ENCODE measurements at places on chromosomes 5 and 9.

DNA sequence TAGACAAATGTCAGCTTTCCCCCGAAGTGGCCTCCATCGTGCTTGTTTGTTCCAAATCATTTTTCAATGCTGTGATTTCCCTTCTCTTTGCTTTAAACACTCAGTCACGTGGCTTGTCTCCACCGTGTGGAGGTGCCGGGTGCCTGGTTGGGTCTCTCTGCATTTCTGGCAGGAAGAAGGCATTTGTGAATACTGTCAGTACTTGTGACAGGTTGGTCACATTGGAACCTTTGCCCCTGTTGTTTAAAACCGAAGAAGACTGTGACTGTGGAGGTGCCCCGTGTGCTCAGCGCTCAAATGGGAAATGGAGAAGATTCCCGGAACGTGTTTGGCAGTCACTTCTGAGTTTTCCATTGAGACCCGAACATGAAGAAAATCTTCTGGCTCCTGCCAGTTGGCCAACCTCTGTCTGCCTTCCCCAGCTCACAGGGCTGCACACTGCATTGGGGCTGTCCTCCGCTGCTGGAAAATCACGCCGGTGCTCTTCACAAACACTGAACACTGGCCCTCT, 74.6 kb downstream of the LMNB1 start:
- H3K27ac ChIP-seq = no peak overlapping the region
- peaks cover 19% of the 10 kb centered on the region for H3K4me1 ChIP-seq
- DNase-seq = no peak
- peaks cover 21% of the 10 kb centered on the region for H3K36me3 ChIP-seq
- no peak overlapping the region for H3K4me3 ChIP-seq

GRCh38 chr9:71025728-71026127, 95.7 kb downstream of the TRPM3 start:
- no peaks in the 10 kb centered on the region for H3K4me1 ChIP-seq
- DNase-seq = no peak
- no peak overlapping the region for H3K27ac ChIP-seq
- H3K27me3 ChIP-seq = no peaks in the 10 kb centered on the region

DNA sequence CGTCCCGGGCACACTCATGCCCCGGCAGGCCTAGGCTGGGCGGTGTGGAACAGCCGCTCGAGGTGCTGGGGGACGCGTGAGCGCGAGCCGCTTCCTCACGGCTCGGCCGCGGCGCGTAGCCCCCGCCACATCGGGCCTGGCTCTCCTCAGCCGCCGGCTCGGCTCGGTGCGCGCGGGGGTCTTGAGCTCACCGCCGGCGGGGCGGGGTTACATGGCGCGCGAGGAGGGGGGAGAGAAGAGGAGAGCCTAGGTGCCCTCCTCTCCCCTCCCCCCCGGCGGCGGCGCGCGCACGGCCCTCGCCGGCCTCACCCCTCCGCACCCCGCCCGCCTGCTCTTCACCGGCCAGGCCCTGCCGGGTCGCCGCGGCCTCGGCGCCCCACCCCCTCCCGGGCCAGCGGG, 7.7 kb downstream of the RANBP6 start:
- no peak overlapping the region for H3K27ac ChIP-seq

GRCh38 chr5:18394443-18394804, 760.2 kb downstream of the TAF11L14 start:
- H3K27ac ChIP-seq = no peak overlapping the region
- H3K4me3 ChIP-seq = no peak overlapping the region
- peaks cover 6% of the 10 kb centered on the region for H3K4me1 ChIP-seq
